GM23248 (cell line): ENCODE measurements at places on chromosomes 12 and 14.

DNA sequence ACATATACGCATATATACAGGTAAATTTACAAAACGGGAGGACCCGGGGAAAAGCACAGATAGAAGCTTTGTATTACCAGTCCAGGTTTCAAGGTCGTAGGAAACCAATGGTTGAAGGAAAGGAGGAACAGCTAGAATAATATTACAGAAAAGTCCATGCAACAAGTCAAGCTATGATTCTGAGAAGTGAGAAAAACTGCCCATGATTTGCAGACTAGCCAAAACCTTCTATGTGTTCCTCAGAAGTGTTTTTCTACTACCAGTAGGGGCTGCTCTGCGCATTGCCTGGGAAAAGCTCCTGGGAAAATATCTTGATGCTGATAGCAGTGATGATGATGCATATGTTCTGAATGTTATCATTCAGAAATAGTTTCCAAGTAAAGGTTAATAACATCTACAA is 2.2 kb downstream of the PDZRN4 start:
- DNase-seq = peak; percentile 6

GRCh38 chr12:8455271-8455670 is 491 bp upstream of the CLEC6A start:
- no peak for DNase-seq

DNA sequence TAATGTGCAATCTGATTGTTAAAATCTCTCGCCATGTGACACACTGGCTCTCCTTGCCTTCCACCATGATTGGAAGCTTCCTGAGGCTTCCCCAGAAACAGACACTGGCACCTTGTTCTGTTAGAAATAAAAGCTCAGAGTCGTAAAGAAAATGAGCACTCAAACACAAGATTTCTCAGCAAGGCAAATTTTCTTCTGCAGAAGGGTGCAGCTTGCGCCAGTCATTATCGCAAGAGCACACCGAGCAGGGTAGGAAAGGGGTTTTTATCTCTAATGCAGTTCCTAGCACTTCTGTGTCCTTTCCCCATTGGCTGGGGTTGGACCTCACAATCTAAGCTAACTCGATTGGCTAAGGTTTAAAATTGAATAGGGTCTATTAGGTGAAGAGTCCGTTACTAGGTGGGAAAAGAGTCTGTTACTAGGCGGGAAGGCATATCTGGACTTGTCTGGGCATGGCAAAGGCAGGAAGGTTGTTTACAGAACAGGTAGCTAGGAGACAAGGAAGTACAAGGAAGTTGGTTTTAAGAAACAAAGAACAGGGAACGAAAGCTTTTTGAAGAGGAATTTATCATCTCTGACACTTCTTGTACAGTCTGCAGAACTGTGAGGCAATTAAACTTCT is 62.6 kb upstream of the BICD1 start:
- peak; percentile 18 for DNase-seq

DNA sequence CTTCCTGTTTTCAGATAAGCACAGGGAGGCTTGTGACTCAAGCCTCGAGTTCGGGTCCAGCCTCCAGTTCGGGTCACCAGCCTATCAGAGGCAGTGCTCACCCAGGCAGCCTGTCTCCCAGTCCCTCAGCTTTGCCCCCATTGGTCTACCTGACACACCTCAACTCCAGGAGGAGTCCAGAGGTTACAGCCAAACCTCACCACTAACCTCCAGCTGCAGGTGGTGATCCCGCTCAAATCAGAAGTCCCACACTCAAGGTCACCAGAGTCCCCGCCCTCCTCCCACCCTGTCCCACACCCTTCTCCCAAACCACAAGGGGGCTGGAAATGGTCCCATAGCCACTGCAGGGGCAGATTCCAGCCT is 42.1 kb downstream of the KDM2B start:
- DNase-seq = peak; percentile 17

DNA sequence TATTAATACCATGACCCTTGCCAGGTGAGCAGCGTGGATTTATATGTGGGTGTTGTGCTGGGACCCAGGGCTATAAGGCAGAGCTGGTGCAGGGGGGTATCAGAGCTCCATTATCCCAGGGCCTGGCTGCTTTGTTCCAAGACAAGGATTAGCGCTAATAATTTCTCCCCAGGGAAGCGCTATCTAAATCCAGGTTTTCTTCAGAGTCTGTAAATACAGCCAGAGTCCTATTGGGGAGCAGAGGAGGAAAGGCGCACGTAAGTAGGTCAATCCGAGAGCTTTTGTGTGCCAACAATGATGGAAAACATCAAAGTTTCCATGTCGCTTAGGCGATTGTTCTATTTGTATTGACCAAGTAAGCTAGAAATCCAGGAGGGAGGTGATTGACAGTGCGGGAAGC is 1009.7 kb downstream of the VRK1 start:
- no peak for DNase-seq

GRCh38 chr14:88975043-88975830 is 150.8 kb downstream of the TTC8 start:
- no peak for DNase-seq

GRCh38 chr14:75783184-75783583 is 122.1 kb downstream of the TTLL5 start:
- no peak for DNase-seq

DNA sequence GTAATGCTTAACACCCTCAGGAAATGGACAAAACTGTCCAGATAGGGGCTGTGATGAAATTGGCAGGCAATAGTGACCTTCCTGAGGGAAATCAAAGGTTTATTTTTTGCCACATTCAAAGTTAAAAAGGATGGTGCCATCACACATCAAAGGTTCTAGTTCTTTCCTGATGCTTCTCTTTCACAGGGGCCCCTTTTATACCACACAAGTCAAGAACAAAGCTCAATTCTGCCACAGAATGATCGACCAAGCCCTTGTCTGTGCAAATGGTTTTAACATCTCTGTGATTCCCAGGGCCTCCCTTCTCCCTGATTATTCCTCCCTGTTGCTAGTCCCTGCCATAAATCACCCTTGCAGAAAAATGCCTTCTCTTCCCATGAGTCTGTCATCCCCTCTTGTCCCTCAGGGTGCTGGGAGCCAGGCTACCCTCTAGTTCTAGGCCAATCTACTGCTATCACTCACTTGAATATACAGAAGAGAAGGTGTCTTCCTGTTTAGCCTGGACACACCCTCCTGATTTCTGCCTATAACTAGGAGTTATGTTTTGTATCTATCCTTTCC is 22.7 kb downstream of the SMCO2 start:
- no peak for DNase-seq

GRCh38 chr14:100416921-100417860 is 94.1 kb downstream of the SLC25A47 start:
- peak; percentile 97 for DNase-seq

GRCh38 chr12:98999559-98999958 is 354.5 kb downstream of the APAF1 start:
- DNase-seq = peak; percentile 8
